NCI-H187 treated with DMSO at 0.1 percent for 48 hours (cell line): ENCODE measurements at places on chromosomes 4 and X.

- no peak for DNase-seq
Observed at GRCh38 chr4:176910646-176911045, 117.9 kb upstream of the VEGFC start.

GRCh38 chr4:76377481-76377901 lies 43.5 kb downstream of the CCDC158 start:
- no peak for DNase-seq

GRCh38 chrX:27917713-27918500 lies 63.3 kb downstream of the DCAF8L1 start:
- DNase-seq = no peak

DNA sequence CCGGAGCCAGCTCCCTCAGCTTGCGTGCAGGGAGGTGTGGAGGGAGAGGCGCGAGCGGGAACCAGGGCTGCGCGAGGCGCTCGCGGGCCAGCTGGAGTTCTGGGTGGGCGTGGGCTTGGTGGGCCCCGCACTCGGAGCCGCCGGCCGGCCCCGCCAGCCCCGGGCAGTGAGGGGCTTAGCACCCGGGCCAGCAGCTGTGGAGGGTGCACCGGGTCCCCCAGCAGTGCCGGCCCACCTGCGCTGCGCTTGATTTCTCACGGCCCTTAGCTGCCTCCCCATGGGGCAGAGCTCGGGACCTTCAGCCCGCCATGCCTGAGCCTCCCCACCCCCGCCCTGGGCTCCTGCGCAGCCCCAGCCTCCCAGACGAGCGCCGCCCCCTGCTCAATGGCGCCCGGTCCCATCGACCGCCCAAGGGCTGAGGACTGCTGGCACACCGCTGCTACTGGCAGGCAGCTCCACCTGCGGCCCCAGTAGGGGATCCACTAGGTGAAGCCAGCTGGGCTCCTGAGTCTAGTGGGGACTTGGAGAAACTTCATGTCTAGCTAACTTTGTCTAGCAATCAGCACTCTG lies 37.8 kb upstream of the SMARCAD1 start:
- DNase-seq = no peak

GRCh38 chrX:112527903-112528302 lies 151.8 kb downstream of the LHFPL1 start:
- DNase-seq = no peak

DNA sequence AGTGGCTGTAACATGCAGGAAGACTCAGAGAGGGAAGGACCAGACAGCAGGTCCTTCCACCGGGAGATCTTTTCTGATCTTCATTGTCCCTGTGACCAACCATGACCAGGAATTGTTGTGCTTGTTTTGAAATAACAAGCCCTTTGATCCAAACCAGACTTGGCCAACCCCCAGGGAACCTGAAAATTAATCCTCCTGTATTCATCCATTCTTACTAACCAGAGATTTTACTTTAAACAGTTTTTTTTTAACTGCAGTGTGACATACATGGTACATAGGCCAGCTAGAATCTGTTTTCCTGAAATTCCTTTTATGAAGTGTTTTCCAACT lies 4.0 kb downstream of the WFS1 start:
- DNase-seq = no peak

DNA sequence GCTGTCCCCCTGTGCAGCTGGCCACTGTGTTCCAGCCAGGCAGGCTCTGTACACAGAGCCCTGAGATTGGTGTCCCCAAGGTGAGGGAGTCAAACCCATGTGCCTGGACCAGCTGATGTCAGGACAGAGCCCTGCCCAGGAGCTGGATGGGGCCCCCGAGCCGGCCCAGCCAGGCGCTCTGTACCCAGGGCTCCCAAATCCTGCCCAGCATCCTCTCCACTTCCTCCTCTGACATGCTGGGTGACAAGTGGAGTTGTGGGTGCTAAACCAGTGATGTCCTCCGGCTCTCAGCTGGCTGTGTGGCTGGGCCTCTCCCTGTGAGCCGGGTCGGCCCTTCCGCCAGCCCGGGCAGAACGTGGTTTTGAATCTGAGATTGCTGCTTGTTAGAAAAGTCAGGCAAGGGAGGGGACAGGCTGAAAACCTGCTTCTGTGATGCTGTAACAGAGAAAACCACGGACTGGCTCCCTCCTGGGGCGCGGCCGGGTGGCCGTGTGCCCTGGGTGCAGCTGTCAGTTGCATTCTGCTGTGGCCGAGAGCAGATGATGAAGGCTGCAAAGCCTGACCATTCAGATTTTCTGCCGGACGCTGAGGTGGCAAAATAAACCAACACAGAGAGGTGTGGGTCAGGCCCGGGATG lies 7.9 kb upstream of the CPLX1 start:
- no peak for DNase-seq

- no peak for DNase-seq
Observed at GRCh38 chrX:46502848-46503247, 42.4 kb downstream of the ZNF674 start.

DNA sequence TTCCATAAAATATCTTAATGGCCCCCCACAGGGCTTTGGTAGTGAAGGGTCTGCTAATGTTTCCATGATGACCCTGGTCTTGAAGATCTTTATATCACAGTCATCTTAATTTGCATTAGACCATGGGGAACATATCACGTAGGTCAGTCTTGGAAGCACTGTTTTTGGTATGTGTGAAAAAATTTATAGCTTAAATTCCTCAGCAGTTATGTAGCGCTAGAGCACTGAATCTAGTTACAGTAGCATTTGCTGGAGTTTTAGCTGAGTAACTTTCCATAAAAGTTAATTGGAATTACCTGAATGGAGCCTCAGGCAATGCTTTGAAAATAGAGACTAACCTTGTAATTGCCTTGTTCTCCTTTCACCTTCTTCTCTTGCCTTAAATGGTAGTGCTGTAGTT lies 648.8 kb downstream of the IQCM start:
- no peak for DNase-seq

DNA sequence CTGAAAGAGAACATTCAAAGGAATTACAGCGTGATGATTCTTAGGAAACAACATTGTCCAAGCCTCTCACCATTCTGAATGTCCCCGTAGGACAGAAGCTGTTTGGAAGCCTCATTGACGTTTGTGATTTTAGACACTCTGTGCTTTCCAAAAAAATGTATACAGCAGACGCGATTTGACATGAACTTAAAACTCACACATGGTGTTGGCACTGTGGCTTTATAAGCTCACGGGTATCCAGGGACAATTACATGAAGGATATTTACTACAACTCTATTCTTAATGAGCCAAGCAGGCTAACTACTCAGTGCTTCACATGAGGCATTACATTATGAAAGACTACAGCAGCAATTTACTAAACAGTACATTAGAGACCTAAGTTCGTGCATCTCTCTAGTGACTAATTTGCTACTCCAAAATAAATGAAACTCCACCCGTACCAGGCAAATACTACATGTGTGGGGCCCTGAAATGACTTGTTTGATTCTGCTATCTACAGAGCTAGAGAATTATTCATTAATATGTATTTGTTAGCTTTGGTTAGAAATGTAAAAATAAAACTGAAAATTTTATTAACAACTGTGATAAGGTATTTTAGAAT lies 620.7 kb downstream of the SPRY1 start:
- DNase-seq = no peak

DNA sequence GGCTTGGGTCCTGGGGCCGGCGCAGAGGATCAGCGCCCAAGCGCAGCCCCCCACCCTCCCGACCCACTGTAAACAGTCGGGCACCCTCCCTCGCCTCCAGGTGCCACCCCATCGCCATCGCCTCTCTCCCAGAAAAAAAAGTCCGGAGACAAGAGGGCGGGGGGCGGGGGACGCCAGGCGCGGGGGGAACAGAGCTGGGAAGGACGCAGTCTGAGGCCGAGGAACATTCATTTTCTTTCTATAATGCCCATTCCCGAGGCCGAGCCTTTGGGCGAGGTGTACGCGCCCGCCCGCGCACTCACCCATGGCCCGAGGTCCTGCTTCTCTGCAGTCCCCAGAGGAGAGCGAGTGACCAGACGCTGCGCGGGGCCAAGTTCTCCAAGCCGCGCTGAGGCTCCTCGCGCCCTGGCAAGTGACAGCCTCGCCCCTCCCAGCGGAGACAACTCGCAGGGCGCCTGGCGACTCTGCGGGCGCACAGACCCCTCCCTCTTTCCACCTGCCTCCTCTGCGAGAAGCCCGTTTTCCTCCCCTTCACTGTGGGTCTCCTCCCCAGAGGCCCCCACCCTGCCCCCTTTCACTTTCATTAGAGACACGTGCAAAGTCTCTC lies 63.5 kb upstream of the WDR17 start:
- DNase-seq = no peak

DNA sequence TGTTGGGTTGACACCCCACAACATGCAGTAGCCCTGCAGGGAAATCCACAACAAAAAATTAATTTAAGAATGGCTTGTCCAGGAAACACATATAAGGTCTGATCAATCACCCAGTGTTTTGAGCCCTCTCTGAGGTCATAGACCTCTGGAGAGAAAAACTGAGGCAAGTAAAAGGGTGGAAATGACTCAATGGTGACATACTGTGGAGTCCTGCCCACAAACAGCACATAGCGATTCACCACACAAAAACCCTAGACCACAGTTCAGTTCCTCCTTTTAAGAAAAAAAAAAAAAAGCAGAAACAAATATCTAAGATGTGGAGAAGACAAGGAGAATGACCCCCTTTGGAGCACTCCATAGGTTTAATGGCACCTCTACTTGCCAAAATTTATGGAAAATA lies 2691.0 kb downstream of the PCDH7 start:
- no peak for DNase-seq

DNA sequence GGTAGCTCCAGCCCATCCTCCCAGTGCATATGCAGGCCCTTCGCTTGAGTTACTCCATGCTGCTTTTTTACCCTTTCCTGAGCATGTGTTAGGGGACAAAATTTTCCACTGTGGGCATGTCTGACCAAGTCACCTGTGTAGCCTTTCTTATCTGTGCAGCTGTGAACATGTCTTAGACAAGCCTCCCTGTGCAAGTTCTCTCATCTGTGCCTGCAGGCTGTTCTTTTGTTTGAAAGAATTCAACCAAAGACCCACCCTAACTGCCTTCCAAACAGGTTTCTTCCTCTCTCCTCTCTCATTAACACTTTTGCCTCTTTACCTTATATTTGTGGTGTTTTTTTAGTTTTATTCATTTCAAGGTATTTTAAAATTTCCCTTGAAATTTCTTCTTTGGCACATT lies 53.2 kb upstream of the SPIN4 start:
- no peak for DNase-seq

DNA sequence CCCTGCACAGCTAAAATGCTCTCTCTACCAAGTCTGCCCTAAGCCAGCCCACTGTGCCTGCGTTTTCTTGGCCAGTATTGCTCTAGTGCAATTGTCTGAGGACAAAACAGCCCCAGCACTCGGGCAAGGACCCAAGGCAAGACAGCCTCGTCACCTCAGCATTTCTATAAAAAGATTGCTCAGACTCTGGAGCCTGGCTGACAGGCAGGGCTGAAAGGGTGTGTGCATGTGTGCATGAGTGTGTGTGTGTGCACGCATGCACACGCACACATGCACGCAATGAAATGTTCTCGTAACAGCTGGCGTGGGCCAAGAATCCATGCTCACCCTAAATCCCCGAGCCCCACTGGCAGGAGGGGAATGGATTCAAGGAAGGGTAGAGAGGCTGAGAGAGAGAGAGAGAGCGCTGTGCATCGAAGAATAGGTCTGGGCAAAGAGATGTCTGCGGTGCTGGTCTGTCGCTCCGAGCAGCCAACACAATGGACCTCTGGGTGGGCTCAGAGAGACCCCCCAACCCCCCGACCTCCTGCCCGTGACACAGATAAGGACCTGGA lies 579.2 kb downstream of the BCOR start:
- no peak for DNase-seq

- no peak for DNase-seq
Observed at GRCh38 chr4:83378419-83378818, 43.8 kb upstream of the HPSE start.

GRCh38 chrX:14616301-14616700 lies 87.0 kb downstream of the GLRA2 start:
- DNase-seq = no peak

DNA sequence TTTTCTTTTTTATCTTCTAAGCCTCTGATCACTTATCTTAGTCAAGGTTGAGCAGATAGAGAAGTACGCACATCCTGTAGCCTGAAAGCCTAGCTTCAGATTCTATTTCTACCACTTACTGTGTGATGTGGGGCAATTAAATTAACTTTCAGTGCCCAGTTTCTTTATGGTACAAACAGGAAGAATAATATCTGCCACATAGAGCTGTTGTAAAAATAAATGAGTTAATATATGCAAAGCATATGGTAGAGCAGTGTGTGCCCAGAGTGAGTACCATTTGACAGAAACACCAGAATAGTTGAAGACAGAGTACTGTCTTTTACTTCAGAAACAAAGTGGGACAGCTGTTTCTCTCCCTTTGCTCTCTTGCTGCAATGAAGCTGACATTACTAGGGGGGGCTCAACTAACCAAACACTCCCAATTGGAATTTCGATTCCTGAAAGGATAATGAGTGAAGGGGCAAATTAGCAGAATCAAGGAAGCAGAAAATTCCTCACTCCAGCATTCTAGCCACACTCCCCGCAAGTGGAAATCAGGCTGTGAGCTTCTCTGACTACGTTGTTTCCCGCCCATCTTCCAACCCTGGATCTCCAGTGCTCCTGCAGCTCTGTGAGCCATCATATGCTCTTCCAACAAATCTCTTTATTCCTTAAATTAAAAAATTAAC lies 80.4 kb downstream of the MAPK10 start:
- DNase-seq = no peak
